ENCODE measurements at places on chromosomes 7 and 10.

GRCh38 chr7:43058271-43059066, 54.0 kb upstream of the HECW1 start:
- H3K27me3 ChIP-seq: no peaks in the 10 kb centered on the region
- no peak for DNase-seq
- no peaks in the 10 kb centered on the region for H3K36me3 ChIP-seq
- H3K4me3 ChIP-seq: no peak overlapping the region
- H3K27ac ChIP-seq: no peak overlapping the region
- H3K4me1 ChIP-seq: peaks cover 6% of the 10 kb centered on the region

GRCh38 chr10:69878038-69878437, 76.3 kb downstream of the COL13A1 start:
- H3K4me1 ChIP-seq: peaks cover 26% of the 10 kb centered on the region
- no peaks in the 10 kb centered on the region for H3K27me3 ChIP-seq
- peak overlapping the region; percentile 22 for H3K27ac ChIP-seq
- no peaks in the 10 kb centered on the region for H3K36me3 ChIP-seq

- H3K36me3 ChIP-seq: peaks cover under 1% of the 10 kb centered on the region
- H3K4me3 ChIP-seq: no peak overlapping the region
- no peak overlapping the region for H3K27ac ChIP-seq
- no peaks in the 10 kb centered on the region for H3K27me3 ChIP-seq
- no peak for DNase-seq
- H3K4me1 ChIP-seq: peaks cover 14% of the 10 kb centered on the region
Observed at GRCh38 chr10:77583527-77583926, 54.1 kb downstream of the KCNMA1 start.

- H3K36me3 ChIP-seq: no peaks in the 10 kb centered on the region
- no peak for DNase-seq
- peaks cover 14% of the 10 kb centered on the region for H3K4me1 ChIP-seq
- H3K4me3 ChIP-seq: no peak overlapping the region
- peaks cover 5% of the 10 kb centered on the region for H3K27me3 ChIP-seq
Observed at GRCh38 chr7:44162785-44163395, 21.8 kb upstream of the MYL7 start.

GRCh38 chr7:70870349-70870748, 261.6 kb upstream of the GALNT17 start:
- H3K4me3 ChIP-seq: no peak overlapping the region
- no peak for DNase-seq
- H3K27me3 ChIP-seq: peaks cover 7% of the 10 kb centered on the region
- H3K27ac ChIP-seq: no peak overlapping the region
- no peaks in the 10 kb centered on the region for H3K4me1 ChIP-seq

DNA sequence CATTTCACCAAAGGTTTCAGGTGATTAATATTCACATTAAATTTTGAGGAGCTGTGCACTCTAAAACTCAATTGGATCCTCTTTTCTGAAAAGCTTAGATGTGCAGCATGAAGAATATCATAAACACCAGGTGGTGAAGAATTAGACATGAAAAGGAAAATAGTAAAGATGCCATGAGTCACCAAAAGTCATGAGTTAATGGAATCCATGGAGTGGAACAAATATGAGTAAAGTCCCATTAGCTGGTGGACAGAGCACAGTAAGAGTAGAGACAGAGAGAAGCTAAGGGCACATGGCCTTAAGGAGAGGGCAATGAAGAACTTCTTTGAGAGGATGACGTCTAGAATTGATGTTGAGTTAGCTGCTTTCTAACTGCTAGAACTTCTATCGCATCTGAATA, 271.6 kb downstream of the CSTF2T start:
- H3K4me3 ChIP-seq: no peak overlapping the region
- no peak overlapping the region for H3K27ac ChIP-seq
- DNase-seq: no peak

Data from mesothelial cell of epicardium (in vitro differentiated cells).